ENCODE measurements at places on chromosomes 1 and 21. TPM values are rescaled to one million over a fixed set of nuclear protein-coding genes. Genes with fewer than 3 reads are reported as not detected.

DNA sequence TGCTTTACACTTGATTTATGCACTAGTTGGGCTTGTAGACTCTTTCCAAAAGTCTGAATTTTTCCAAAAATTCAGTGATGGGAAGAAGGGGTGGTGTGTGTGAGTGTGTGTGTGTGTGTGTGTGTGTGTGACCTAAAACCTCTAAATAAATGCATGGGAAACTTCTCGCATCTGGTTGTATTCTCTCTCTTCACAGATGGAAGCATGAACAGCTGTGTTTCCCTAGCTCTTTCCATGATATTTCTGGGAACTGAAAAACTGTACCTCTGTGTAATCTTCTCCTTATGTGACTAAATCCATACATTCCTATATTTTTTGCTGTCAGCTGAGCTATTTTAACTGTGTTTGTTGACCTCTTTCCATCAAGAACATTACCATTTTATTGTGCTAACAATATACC is 26.2 kb upstream of the CYYR1 start:
- H3K27ac ChIP-seq = no peak overlapping the region
- no peak overlapping the region for H3K4me3 ChIP-seq
- H3K36me3 ChIP-seq = no peaks in the 10 kb centered on the region
- no peak for DNase-seq
- no peaks in the 10 kb centered on the region for H3K27me3 ChIP-seq
- H3K4me1 ChIP-seq = no peaks in the 10 kb centered on the region

The MYCL gene
- 6.0 TPM for total RNA-seq

- H3K27ac ChIP-seq = no peak overlapping the region
- peak; percentile 94 for DNase-seq
- no peak overlapping the region for H3K4me3 ChIP-seq
- H3K4me1 ChIP-seq = peaks cover 3% of the 10 kb centered on the region
Measured at GRCh38 chr1:86757272-86757984, 53.1 kb downstream of the SH3GLB1 start.

The LRRC3 gene
- 2.8 TPM for total RNA-seq

- no peaks in the 10 kb centered on the region for H3K36me3 ChIP-seq
- no peak for DNase-seq
- no peak overlapping the region for H3K4me3 ChIP-seq
- H3K27ac ChIP-seq = no peak overlapping the region
- no peaks in the 10 kb centered on the region for H3K4me1 ChIP-seq
Measured at GRCh38 chr1:90143591-90143990, 148.7 kb downstream of the ZNF326 start.

The HMCN1 gene
- 26.0 TPM for total RNA-seq

The PLEKHN1 gene
- total RNA-seq = 2.0 TPM

- no peak overlapping the region for H3K4me3 ChIP-seq
- peak overlapping the region; percentile 72 for H3K27ac ChIP-seq
- no peak for DNase-seq
Measured at GRCh38 chr1:168636642-168637111, 60.3 kb downstream of the XCL1 start.

DNA sequence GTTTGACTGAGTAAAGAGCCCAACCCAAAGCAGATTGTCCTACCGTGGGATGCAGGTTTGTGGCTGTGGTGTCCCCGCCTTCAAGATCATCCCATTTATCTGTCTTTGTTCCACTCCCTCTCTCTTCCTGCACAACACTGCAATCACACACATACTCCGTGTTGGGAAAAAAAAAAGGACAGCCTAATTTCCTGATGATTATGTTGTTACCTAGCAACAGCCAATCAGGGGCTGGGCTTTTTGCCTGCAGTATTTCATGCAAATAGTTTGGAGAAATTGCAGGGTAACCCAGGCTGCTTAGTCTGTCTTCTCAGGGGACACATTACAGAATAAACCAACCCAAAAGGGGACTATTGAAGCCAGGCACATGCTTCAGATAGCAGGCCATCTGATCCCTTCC is 38.3 kb downstream of the PHC2 start:
- H3K4me3 ChIP-seq = no peak overlapping the region
- peak; percentile 78 for DNase-seq
- H3K27me3 ChIP-seq = no peaks in the 10 kb centered on the region
- H3K36me3 ChIP-seq = no peaks in the 10 kb centered on the region

GRCh38 chr1:157369808-157370521 is 182.3 kb downstream of the FCRL5 start:
- peak; percentile 63 for DNase-seq
- no peaks in the 10 kb centered on the region for H3K27me3 ChIP-seq
- H3K4me3 ChIP-seq = no peak overlapping the region
- H3K27ac ChIP-seq = no peak overlapping the region
- no peaks in the 10 kb centered on the region for H3K36me3 ChIP-seq
- no peaks in the 10 kb centered on the region for H3K4me1 ChIP-seq

All from lung (tissue), 17 donors.